Activated CD8-positive, alpha-beta memory T cell treated with anti-CD3 and anti-CD28 coated beads, Interleukin-2, amount 10 ng/mL, durations not matched to agents 7 days and 5 days (primary cell): ENCODE measurements at places on chromosomes 6 and 20.
A peak's percentile ranks its signal among the peaks of the same experiment; 100 is the strongest.

DNA sequence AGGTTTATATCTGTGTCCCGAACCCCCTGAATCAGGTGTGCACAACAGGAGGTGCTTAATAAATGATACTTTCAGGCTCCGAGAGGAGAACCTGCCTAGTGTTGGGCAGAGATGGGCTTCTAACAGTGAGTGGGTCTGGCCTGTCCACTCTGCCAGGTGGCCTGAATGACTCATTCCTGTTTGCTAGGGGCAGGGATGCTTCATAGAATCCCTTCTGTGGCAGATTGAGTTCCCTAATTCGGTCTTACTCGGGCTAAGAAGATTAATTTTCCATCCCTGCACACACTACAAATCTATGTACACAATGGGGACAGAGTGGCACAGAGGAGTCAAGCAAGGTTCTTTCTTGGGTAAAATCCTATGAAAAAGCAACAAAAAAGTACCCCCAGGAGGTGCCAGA, 19.8 kb downstream of the SDC4 start:
- DNase-seq = no peak

DNA sequence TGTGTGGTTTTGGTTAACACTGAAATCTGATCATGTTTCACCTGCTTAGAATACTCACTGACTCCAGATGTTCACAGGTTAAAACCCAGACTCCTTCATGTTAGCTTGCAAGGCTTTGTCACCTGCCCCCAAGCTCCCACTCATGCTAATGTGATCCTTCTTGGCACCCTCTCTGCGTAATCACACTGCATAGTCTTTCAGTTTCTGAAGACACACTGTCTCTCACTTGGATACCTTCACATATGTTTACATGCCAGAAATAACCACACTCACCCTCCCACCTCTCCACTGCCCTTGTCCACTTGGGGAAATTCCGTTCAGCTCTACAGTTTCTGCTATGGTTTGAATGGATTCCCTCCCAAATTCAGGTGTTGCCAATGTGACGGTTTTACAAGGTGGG, 234.7 kb upstream of the SASH1 start:
- DNase-seq = no peak

GRCh38 chr20:62307226-62308101, 4.7 kb downstream of the ADRM1 start:
- no peak for DNase-seq

DNA sequence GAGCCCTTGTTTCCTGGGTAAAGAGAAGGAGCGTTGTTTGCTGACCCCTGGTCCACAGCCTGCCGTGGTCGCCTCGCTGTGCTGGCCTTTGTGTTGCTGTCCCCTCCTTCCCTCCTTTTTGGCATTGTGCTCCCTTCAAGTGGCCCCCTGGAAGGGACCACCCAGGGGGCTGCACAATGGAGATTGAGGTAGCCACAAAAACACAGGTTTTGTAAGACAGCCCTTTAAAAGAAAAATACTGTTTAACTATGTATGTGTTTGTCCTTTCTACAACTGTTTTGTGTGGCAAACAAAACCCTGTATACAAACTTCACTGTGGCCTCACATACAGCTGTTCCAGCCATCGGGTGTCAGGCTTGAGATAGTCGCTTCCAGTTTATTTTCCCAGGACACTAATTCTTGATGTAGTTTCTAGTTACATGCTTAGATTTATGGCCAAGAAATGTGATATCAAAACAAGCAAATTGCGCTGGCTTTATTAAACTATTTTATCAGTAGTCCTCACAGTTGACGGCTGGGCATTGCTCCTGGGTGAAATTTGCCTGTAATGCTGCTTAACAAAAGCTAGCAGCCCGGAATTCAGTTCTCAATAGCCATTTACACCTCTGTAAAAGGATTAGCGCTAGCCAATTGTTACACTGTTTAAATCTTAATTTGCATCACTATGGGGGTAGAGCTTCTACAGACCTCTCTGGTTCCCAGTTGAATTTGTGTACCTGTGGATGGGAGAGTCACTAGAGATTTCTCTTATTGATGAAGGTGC, 64.1 kb downstream of the KIZ start:
- no peak for DNase-seq

DNA sequence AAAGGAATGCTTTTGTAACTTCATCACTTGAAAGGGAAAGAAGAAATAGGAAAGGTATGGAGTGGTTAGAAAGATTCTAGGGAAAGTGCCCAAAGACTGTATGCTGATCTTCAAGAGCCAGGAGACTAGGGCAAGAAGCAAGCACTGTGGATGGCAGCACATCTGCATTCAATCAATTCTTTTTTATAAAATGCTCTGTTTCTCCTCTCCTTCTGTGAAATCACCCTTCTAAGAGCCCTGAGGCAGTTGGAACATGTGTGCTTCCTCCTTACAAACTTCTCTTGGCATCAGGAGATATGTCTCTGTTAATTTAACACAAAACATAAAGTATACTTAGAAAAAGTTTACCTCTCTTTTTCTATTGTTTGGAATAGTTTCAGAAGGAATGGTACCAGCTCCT, 1162.2 kb upstream of the GJE1 start:
- no peak for DNase-seq

- DNase-seq = no peak
These were observed 48.2 kb downstream of the FGD2 start for GRCh38 chr6:37053683-37054082.

GRCh38 chr6:126546541-126547120, 206.7 kb downstream of the CENPW start:
- no peak for DNase-seq

- no peak for DNase-seq
These were observed 55.7 kb upstream of the FERMT1 start for GRCh38 chr20:6178537-6178936.

- peak; percentile 65 for DNase-seq
These were observed 51.7 kb downstream of the CHMP4B start for GRCh38 chr20:33862709-33863403.

DNA sequence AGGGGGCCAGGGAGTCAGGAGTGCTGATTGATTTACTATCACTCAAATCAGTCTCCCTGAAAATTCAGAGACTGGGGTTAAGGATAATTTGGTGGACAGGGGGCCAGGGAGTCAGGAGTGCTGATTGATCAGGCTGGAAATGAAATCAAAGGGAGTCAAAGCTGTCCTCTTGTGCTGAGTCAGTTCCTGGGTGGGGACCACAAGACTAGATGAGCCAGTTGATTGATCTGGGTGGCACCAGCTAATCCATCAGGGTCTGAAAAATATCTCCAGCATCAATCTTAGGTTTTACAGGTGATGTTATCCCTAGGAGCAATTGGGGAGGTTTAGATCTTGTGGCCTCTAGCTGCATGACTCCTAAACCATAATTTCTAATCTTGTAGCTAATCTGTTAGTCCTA, 6.1 kb upstream of the AFG1L start:
- DNase-seq = peak; percentile 46

DNA sequence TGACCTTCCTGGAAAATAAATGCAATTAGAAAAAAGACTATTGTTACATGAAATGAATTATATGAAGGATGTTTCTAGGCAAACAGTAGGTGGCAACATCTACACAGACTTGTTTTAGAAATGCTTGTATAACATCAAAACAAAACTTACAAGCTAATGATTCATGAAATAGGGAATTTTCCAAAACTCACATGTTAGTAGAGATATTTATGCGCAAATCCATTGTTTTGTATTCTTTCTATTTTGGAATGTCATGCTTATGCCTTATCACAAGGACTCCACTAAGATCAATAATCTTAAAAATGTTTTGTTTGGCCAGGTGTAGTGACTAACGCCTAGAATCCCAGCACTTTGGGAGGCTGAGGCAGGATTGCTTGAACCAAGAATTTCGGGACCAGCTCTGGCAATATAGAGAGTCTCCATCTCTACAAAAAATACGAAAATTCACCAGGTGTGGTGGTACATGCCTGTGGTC, 32.3 kb upstream of the LGSN start:
- DNase-seq = no peak

DNA sequence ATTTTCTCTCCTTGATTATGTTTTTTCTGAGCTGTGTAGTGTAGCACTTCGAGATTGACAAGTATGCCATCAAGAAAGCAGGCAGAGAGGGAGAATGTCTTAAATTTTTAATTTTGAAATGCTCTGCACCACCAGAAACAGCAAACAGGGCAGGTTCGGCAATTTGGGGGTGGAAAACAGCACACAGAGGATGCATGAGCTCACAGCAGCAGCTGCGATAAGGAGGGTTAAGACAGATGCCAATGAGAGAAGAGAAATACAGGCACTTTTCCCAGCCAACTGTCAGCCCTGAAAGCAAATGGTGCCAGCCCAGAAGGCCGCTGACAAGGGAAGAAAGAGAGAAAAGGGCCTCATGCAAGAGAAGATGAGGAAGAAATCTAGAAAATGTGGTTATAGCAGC, 15.1 kb upstream of the SNRPB2 start:
- DNase-seq = no peak

DNA sequence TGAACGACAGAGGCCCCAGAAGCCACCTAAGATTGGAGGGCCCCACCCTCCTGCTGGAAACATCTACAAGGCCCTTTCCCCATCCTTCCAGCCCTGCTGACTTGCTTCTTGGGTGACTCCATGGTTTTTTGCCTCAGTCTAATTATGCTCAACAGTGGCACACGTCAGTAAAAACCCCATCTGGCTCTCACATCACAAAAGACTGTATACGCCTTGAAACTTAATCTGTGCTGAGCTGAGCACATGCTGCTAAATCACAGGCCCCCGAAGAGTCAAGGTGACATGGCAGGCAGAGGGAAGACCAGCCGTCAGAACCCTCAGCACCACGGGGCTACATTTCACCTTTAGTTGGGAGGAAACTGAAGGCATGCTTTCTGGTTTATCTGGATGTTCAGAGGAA, 323.1 kb downstream of the CDH26 start:
- DNase-seq = no peak

DNA sequence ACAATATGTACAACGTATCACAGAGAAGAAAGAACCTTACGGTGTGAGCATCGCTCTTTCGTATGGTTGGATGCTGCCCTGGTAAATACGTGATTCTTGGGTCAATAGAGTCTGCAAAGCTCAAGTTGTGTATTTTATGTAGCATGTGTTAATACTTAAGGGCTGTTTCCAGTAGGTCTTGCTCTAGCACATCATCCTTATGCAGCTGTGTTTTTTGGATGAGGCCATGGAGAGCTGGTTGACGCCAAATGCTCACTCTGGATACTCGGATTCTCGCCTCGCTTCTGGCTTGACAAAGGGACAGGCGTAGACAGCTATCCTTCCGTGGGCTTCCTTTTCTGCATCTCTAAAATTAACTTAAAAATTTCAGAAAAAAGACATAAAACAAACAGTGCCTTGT, 38.9 kb downstream of the SNRNP48 start:
- no peak for DNase-seq

DNA sequence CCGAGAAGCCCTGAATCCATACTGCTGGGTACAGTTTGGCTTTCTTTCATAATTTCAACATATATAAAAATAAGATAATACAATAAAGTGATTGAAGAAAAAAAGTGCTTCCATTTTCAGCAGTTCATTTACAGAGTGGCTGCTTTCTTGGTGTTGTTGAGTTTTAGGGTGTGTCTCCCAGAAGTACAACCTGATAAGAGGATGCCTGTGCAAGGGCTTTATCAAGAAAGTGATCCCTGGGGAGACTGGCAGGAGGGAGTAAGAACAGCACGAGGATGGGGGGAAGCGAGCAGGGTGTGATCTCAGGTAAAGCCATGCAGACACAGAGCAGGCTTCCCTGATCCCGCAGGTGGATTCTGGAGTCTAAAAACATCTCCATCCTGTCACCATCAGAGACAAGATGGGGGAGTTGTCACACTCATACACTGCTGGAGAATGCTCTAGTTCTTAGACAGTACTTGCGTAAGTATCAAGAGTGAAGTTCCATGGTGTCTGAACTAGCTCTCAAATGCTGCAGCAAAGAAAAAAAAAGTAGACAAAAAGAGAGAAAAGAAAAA, 395.9 kb downstream of the CDH26 start:
- no peak for DNase-seq

GRCh38 chr20:62776692-62777527, 19.4 kb upstream of the MRGBP start:
- DNase-seq = peak; percentile 88

- DNase-seq = no peak
These were observed 78.8 kb upstream of the HMGN3 start for GRCh38 chr6:79313254-79313653.

DNA sequence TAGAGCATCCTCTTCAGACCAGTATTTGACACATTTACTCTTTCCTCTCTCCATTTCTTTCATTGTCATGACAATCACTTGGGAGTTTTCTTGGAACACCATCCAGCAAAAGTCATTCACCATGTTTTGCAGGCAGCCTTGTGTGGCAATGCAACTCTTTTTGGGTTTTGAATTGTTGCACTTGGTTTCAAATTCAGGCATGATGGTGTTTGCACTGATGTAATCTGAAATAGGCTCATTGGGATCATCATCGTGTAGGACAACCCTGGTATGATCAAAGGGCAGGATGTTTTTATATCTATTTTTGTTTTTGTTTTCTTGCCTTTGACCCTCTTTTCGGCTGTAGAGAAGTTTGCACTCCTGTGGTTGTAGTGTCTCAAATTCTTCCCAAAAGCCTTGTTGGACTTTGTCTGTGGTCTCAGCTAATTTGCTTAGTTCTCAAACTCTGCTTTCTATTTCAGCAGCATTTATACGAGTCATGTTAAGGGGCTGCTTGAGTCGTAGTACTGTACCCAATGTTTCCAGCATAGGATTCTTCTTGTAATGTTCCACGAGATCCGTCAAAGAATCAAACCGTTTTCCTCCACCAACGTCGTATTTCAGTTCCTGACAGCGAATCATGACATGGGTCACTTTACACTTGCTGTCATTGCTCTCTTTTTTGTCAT, 160.8 kb upstream of the TNFAIP3 start:
- no peak for DNase-seq

DNA sequence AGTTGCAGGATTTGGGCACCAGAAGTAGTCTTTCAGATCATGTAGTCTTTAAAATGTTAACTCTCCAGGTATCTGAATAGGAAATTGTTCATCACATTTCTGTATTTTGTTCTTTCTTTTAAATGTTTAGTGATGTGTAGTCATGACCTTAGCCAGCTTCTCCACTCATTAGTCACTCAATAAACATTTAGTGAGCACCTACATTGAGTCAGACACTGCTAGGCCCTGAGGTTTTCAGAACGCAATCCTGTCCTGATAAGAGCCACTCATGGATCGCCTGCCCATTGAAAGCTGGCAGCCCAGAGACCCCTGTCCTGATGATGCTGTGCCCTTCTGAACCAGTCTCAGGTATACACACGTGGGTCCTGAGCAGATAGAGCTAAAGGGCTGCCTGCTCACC, 163.4 kb upstream of the HEY2 start:
- no peak for DNase-seq

GRCh38 chr20:48603116-48603818, 224.5 kb downstream of the PREX1 start:
- no peak for DNase-seq

GRCh38 chr20:22418738-22419137, 165.6 kb downstream of the FOXA2 start:
- DNase-seq = no peak
